ENCODE measurements at places on chromosomes 16 and 17.
A peak's percentile ranks its signal among the peaks of the same experiment; 100 is the strongest.

DNA sequence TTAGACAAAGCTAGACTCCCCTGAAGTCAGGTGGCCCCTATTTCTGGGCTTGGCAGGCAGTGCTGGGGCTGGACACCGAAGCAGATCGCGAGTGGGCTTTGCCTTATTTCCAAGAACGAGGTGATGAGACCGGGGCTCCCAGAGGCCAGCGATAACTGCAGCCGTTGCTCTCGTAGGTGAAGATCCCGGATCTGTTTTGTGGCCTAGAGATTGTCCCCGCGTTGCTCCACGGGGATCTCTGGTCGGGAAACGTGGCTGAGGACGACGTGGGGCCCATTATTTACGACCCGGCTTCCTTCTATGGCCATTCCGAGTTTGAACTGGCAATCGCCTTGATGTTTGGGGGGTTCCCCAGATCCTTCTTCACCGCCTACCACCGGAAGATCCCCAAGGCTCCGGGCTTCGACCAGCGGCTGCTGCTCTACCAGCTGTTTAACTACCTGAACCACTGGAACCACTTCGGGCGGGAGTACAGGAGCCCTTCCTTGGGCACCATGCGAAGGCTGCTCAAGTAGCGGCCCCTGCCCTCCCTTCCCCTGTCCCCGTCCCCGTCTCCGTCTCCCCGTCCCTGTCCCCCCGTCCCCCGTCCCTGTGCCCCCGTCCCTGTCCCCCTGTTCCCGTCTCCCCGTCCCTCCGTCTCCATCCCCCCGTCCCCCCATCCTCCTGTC lies 1.5 kb upstream of the TBCD start:
- peak; percentile 19 for DNase-seq

GRCh38 chr16:22098405-22099255 lies 6.3 kb downstream of the VWA3A start:
- DNase-seq = peak; percentile 64

GRCh38 chr16:15879255-15879811 lies 9.1 kb downstream of the CEP20 start:
- DNase-seq = no peak

GRCh38 chr17:62075308-62075815 lies 10.3 kb upstream of the MED13 start:
- DNase-seq = no peak

DNA sequence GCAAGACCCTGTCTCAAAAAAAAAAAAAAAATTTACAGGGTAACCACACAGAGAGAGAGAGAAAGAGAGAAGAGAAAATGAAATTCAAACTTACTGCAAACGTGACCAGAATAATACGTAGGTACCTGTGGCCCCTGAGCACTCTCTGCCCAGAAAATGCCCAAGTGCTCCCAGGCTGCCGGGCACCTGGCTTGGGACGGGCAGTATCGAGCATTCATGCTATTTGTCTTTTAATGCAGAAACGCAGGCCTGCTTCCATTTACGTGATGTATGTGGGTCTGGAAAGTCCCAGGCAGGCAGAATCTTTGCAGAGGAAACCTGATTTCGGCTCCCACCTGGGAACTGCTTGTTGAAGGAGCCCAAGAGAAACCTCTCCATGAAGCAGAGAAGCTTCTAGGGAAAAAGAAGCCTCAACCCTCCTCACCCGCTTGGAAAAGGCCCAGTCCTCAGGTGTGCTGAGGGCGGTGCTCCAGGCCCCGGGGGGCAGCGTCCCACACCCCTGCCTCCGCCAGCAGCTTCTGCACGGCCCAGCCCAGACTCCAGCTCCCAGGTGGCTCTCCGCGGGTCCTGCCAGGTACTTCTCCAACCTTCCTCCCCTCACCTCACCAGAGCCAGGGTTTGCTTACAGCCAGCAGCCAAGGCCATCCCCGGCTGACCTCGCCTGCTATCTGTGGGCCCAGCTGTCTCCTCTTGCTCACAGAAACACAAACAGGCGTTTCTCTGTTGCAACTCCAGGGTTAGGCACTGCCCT lies 14.0 kb downstream of the RPH3AL start:
- no peak for DNase-seq
